ENCODE measurements at places on chromosomes 3 and 15. TPM values are rescaled to one million over a fixed set of nuclear protein-coding genes. Genes with fewer than 3 reads are reported as not detected.

DNA sequence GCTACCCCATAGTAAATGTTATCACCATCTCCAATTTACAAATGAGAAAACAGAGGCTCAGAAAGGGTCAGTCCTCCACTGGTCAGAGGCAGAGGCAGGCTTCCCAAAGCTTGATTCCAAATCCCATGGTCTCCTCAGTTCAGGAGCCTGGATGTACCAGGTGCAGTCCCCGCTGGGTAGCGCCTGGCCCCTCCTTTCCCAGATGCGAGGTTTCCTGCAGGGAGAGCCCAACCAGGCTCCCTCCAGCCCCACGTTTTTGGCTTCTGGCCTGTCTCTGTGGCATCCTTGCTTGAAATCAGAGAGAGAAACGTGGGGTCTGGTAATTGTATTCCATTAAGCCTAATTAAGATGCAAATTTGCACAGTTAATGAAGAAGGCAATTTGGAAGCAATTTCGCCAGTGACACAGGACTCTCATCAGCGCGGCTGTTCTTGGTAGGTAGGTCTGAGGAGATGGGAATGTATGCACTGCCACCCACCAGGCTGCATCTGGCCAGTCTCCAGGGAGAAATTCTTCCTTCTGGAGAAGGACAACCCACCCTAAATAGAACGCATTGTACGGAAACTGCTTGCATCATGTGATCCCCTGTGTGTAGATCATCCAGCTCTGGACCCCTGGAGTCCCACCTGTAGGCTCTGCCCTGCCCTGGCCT, 50.5 kb downstream of the HRH1 start:
- DNase-seq, result no peak

GRCh38 chr15:85523530-85523929, 143.1 kb downstream of the AKAP13 start:
- DNase-seq, result no peak

- DNase-seq, result no peak
Measured at GRCh38 chr15:83178869-83179325, 28.7 kb downstream of the HDGFL3 start.

- DNase-seq, result no peak
Measured at GRCh38 chr3:11479221-11479620, 164.5 kb downstream of the VGLL4 start.

EEF1AKMT4 gene
- 2.1 TPM for polyA plus RNA-seq

DNA sequence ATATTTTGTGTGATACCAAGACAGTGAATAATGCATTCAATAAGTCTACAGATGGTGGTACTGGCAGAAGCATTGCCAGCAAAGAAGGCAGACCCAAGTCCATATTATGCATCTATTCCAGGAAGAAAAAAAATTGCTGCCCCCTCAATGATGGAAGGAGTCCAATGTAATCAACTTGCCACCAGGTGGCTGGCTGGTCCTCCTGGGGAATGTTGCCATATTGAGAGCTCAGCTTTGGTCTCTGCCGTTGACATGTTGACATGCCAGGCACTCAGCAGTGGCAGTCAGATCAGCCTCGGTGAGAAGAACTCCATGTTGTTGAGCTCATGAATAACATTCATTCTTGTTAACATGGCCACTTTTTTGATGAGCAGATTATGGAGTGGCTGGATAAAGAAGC, 298.5 kb downstream of the IGSF11 start:
- DNase-seq, result no peak

HHLA2 gene
- 0.31 TPM for polyA plus RNA-seq

GRCh38 chr3:7396534-7396933, 535.6 kb downstream of the GRM7 start:
- DNase-seq, result no peak

ATP13A4 gene
- polyA plus RNA-seq, result 37.4 TPM

DNA sequence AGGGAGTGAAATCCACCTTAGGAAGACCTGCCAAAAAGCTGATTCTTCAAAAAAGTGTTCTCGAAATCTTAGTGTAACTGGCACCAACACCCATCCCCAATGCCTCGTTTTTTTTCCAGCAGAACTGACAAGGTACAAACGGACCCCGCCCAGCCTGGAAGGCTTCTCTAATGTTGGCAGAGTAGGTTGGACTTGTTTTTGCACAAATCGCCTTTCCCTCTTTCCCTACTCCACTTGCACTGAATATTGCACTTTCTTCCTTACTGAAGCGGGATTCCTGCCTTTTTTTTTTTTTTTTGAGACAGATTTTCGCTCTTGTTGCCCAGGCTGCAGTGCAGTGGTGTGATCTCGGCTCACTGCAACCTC, 544 bp upstream of the TIMMDC1 start:
- DNase-seq, result peak; percentile 20

GRCh38 chr3:195115600-195116406, 155.2 kb downstream of the XXYLT1 start:
- no peak for DNase-seq

DNA sequence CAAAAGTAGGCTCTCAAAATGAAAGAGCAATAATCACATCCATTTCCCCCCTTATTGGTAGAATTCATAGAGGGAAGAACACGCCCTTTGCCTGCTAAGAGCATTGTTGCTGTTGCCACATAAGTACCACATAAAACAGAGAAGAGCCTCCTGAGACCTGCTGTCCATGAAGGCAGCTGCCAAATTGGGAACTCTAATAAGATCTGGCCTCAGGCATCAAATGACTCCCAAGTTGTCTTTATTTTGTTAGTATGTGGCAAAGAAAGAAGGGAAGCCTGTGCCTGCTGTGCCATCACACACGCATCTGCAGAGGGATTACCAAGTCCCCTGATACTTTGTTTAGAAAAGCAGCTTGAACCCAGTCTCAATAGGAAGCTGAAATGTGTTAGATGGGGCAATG, 23.9 kb downstream of the VGLL3 start:
- no peak for DNase-seq

All from right lung (tissue), 10 donors.